Cerebellar cortex (tissue), 1 donor: ENCODE measurements at places on chromosomes 11 and 22.

GRCh38 chr11:48020092-48020755 lies 39.9 kb downstream of the PTPRJ start:
- DNase-seq, result no peak

- no peak for DNase-seq
Observed at GRCh38 chr11:64511966-64512365, 79.1 kb upstream of the SLC22A12 start.

DNA sequence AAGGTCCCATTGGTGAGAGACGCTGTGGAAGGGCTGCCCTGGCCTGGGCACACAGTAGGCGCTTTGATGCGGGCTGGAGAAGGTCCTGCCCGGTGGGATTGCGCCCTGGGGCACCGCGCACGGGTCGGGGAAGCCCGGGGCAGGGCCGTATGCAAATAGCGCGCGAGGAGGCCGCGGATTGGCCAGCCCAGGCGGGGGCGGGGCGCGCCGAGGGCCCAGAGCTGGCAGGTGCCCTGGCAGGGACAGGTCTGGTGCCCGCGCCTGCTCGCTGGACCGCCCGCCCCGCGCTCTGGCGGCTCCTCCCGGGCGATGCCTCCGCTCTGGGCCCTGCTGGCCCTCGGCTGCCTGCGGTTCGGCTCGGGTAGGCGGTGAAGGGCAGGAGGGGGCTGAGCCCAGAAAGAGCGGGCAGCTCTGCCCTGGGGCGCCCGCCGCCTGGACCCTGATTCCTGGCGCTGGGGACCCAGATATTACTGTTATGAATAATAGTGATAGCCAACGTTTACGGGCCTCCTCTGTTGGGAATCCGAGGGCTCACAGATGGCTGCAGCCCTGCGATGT lies at the start of gene UPK3A:
Gene UPK3A (plus strand): TSS at position 245 of the 558 bp plus-strand sequence. CDS start 65 bp downstream, at position 310.
- peak; percentile 56 for DNase-seq

DNA sequence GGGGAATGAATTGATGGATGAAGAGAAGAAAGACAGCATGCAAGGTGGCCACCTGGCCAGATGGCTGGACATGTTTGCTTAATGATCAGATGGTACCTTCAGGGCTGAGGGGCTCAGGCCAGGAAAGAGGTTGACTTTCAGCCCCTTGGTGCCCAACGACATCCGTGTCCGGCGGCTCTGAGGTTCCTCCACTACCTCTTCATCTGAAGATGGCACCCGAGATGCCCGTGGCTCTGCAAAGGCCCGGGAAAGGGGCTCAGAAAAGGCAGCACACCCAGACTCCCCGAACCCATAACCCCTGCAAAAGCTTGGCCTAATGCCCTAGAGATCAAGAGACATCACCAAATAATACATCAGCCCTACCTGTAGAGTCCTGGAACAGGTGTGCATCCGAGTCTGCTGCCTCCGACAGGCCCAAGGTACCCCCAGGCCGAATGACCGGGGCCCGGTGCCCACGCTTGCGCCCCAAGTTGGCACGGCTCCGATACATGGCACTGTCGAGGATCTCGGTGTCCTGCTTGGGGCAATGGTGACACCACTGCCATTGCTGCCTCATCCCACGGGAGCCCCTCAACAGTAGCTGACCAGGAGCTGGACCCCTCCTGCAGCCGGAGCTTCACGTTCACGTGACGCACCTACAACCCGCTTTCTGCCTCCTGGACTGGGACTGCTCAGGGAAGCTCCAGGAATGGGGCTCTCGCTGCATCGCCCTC lies 22.9 kb downstream of the TNKS1BP1 start:
- DNase-seq, result no peak

DNA sequence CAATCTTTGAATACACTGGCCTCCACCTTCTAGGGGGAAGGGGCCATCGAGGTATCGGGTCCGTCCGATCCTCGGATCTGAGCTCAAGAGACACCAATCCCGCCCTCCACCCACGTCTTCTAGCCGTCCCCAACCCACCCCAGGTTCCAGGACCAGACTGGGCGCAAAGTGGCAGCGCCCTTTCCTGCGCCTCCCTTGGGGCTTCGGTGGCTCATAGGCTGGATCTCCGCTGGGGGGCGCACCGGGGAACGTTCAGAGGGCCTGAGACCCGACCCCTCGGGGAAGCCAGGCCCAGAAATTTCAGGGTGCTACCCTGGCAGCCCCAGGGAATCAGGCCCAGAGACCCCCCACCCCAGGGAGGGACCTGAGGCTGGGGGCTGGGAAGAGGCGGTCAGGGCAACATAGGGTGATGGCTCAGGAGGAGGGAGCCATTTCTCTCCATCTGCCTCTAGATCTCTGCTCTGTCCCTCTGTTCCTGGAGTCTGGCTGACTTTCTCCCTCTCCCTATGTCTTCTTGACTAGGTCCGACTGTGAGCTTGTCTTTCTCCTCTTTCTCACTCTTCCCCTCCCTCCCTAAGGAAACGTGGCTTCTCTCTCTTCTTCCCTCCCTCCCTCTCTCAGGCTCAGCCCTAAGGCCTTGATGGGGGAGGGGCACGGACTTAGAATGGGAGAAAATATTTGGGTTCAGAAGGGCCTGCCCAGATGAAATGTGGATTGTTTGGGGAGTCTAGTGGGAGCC lies 1.1 kb downstream of the CREB3L1 start:
- peak; percentile 51 for DNase-seq

DNA sequence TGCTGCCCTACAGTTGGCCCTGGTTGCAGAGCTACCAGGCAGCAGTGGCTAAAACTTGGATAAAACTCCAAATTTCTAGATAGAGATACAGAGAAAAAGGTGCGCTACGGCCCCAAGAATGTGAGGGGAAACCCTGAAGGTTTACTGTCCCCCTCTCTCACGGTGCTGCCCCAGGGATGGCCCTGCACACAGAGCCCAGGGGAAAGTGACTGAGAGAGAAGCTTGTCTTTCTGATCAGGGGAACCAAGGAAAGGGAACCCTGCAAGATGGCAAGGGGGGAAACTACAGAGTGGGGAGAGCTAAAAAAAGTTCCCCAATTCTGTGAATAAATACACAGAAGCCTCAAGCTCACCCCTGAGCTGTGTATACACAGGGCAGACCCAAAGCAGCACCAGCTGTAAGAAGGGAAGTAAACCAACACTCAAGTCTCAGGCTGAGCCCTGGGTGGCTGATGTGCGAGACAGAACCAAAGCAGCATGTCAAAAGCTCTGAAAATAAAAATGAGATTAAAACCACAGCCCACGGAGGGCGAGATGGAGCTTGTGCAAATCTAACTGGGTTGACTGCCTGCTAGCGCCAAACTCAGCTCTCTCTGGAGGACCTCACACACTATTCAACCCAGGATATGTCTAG lies 22.1 kb downstream of the GNB1L start:
- no peak for DNase-seq

DNA sequence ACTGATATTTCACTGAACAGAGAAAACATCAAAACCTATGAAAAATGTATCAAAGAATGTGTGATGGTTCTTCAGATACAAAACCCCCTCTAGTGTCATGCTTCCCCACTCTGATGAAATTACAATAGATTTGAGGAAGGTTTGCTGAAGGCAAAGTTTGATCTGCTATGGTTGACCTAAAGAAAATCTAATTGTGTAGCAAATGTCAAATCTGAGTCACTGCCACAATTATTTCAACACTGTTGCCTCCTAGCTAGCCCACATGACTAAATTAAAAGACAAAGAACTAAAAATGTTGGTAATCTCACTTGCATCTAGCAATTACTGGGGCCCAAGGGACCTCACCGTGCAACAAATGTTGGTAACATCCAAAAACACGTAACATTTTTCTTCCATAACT lies 728.0 kb downstream of the DLG2 start:
- no peak for DNase-seq

GRCh38 chr11:112499153-112499880 lies 238.7 kb upstream of the PLET1 start:
- DNase-seq, result no peak

DNA sequence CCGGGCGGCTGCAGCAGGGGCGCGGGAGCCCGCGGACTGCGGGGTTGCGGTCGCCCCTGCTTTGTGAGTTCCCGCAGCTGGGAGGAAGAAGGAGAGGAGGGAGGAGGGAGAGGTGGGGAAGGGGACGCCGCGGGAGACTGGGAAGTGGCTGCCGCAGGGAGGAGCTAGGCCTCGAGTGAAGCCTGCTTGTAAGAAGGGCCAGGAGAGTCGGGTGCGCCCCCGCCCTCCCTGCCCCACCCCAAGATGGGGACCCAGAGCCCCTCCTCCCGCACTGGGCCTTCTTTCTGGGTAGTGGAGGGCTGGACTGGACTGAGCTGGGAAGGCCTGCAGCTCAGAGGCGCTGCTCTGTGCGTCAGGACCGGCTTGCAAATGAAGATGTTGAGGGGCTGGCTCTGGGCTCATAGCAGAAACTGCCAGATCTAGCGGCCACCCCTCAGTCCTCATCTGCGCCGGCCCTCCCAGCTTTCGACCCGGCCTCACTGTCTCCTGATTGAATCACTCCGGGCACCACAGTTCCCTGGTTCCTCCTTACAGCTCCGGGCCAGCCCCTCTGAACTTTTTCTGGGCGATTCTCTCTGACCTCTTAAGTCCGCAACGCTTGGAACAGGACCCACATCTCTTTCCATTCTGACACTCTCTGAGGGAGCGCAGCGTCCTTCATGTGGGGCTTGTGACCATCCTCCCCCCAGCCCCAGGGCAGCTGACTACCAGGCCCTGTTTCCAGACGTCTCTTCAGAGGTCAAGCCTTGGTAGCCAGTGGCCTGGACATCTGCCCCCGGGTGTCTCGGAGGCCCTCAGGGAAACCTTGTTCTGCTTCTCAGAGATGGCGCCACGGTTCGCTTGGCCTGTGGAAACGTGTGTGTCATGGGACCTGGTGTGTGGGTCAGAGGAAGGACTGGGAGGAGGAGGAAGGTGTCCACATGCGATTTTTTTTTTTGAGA lies 21.9 kb downstream of the SERPINH1 start:
- peak; percentile 68 for DNase-seq

- no peak for DNase-seq
Observed at GRCh38 chr22:30104501-30105156, 24.4 kb downstream of the HORMAD2 start.

- no peak for DNase-seq
Observed at GRCh38 chr11:67466962-67467771, 1.9 kb downstream of the TMEM134 start.

- no peak for DNase-seq
Observed at GRCh38 chr11:76604081-76604625, 66.4 kb downstream of the LRRC32 start.

DNA sequence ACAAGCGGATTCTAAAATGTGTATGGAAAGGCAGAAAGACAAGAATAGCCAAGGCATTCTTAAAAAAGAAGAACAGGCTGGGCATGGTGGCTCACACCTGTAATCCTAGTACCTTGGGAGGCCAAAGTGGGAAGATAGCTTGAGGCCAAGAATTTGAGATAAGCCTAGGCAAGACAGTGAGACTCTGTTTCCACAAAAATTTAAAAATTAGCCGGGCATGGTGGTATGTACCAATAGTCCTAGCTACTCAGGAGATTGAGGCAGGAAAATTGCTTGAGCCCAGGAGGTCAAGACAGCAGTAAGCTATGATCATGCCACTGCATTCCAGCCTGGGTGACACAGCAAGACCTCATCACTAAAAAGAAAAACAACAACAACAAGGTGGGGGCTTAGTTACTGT lies 46.0 kb upstream of the PPP2R1B start:
- no peak for DNase-seq

DNA sequence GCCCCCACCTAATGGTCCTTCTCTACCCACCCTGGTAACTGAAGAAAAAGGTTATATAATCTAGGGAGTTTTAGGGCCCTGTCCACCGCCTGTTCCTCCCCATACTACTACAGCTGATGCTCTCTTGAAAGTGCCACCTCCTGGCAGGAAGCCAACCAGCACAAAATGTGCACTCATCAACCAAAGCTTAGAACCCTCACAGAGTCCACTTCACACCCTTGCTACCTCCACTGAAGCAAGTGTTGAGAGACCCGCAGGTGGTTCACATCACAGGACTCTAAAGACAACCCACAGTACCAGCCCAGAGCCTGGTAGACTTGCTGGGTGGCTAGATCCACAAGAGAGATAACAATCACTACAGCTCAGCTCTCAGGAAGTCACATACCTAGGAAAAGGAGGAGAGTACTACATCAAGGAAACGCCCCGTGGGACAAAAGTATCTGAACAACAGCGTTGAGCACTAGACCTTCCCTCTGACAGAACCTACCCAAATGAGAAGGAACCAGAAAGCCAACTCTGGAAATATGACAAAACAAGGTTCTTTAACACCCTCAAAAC lies 17.5 kb upstream of the OR10W1 start:
- no peak for DNase-seq

DNA sequence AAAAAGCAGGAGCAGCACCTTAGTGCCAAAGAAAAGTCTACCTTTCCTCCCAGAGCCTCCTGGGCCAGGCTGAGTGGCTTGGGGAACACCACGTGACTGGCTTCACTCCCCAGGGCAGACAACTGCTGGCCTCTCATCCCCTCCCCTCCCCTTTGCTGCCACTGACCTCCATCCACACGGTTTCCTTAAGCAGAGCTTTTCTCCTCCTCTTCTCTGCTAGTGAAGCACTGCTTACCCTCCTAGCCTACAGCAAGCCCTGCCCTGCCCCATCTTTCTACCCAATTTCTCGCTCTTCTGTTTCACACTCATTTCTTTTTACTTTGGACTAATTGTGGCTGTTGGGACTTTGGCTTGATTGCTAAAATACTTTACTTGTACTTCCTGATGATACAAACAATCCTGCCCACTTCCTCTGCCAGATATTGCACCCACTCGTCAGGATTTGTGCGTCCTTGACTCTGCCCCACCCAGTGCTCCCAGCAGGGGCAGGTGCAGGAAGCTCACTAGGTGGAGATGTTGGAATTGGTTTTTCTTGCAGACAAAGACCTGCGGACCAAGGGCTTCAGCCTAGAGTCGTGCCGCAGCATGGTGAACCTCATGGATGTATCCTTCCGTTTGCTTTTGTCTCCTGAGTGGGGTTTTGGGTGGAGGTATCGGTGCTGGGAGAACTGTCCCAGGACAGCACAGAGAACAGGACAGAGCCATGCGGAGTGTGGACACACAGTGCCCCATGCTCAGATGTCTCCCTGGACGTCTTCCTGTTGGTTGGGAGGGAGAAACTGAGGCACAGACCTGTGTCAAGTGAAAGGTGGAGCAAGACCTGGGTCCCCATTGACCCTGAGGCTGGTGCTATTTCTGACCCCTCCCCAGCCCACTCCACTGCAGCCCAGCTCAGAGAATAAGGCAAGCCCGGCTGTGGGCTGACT lies 27.3 kb downstream of the CAPN1 start:
- no peak for DNase-seq

DNA sequence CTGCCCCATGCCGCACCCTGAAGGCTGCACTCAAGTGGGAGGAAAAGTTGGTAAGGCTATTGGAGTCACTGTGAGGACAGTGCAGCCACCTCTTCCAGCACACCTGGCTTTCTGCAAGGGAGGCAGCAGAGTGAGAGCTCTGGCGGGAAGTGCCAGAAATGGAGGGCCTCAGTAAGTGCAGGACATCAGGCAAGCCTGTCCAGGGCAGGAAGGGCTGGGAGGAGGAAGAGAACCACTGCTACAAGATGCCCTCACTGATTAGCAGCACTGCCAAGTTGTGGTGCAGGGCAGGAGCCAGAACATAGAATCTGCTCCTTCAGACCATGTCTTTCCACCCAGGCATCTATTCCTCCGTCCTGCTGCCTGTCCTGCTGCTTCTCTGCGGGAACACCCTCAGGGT lies 61.2 kb upstream of the CLTCL1 start:
- DNase-seq, result no peak

GRCh38 chr11:58395581-58395980 lies 11.1 kb downstream of the OR5B3 start:
- DNase-seq, result no peak
